ENCODE measurements at places on chromosomes 11 and 22.
A peak's percentile ranks its signal among the peaks of the same experiment; 100 is the strongest.

DNA sequence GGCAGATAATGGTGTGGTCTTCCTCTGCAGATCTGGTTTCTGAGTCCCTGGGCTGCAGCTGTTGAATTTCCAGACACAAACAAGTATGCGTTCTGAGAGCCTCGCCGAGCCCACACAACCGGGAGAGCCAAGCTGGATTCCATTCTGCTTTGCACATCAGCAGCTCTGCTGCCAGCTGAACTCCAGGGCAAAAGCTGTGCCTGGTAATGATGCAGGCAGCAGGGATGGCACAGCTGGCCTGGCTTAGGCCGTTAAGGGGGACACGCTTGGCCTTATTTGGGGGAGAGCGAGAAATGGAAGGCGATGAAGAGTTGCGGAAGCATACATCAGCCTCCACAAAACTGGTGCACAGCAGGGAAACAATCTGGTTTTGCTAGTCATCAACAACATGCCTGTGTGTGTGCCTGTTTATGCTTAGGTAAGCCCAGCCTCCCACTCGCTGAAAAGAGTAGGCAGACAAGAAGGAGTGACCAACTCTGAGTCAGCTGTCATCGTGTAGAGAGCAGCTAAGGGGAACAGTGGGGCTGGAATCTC, 25.1 kb downstream of the ADAMTS8 start:
- DNase-seq = peak; percentile 82

DNA sequence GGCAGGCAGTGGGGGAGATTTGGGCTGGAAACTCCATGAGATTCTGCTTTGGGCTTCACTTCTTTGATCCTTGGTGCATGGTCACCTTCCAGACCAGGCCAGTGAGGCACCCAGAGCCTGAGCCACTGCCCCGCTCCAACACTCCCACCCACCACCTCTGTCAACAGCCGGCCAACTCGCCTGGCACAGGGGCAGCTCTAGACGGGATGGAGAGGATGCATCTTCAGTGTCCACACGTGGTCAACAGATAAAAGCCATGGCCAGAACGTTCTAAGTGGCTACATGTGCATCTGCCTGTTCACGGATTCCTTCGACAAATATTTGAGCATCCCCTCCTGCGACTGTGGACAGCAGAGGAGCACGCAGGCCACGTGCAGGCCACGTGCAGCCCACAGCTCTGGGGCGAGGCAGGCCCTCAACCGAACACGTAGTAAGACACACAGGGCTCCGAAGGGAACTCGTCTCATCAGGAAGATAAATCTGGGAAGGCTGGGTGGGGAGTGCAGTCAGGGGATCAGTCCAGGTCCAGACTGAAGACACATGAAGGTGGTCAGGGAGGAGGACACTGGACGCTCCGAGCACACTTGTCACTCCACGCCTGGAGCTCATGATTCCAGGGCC, 1.2 kb downstream of the LRRC56 start:
- DNase-seq = no peak

DNA sequence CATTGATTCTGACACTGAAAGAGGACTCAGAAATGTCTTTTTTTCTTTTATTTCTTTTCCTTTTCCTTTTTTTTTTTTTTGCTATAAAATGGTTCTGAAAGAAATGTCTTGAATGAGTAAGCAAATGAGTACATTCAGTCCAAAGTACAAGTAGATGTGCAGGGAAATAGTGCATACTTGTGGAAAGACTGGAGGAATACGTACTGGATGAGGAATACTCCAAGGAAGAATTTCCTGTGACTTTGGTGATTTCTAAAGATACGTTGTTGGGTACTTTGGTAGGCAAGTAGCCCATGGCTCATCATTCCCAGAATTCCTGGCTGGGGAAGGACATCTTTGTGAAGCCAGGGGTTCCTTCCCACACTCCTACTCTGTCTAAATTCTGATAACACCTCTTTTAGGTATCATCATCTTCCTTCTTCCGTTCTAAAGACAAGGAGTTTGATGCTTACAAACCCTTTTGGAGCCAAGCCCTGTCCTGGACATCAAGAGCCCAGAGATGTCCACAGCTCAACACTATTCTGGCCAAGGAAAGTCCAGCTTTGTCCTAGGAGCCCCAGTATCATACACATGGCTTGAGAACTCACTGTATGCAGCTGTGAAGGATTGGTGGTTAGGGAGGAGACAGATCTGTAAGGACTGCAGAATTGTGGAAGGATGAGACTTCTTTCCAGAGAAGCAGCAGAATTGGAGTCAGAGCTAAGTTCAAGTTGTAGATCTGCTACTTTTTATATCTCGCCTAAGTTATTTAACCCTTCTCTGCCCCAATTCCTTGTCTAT, 4.8 kb upstream of the NUP98 start:
- no peak for DNase-seq

GRCh38 chr11:79363256-79363655, 77.6 kb downstream of the TENM4 start:
- DNase-seq = no peak

GRCh38 chr11:115778928-115779650, 274.9 kb upstream of the CADM1 start:
- DNase-seq = no peak
